Effector CD4-positive, alpha-beta T cell (primary cell): ENCODE measurements at places on chromosomes 2 and 18.

- DNase-seq: no peak
Observed at GRCh38 chr2:177433402-177433801, 40.8 kb downstream of the AGPS start.

DNA sequence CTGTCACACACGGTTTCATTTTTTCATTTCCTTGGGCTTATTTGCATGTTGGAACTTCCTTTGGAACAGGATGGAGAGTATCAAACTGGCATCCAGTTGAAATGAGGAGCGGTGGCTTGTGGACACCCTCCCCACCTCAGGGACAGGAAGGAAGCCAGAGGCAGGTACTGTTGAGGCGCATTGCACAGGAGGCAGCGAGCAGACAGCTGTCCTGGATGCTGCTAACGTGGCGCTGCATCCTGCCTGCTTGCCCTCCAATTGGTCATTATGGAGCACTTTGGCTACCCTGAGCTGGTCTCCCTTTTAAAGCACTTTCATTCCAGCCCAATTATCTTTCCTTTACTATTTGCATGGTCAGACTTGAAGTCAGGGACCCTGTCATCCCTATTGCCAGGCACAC, 80.7 kb upstream of the ITGA4 start:
- DNase-seq: no peak

DNA sequence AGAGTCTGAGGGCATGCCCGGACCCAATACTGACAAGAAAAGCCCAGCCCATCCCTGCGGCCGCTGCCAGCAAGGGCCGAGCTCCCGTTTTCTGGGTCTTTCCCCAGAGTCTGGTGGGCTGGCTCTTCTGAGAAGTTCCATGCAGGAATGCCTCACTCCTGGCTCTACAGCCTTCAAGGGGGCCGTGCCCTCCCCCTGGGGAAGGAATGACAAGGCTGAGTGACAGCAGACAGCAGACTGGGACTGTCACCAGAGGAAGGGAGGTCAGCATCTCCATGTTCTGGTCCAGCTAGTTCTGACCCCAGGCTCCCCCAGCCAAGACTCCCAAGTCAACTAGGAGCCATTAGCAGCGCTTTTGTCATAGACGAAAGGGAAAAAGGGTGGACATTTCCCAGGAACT, 13.0 kb upstream of the SEMA4C start:
- no peak for DNase-seq

DNA sequence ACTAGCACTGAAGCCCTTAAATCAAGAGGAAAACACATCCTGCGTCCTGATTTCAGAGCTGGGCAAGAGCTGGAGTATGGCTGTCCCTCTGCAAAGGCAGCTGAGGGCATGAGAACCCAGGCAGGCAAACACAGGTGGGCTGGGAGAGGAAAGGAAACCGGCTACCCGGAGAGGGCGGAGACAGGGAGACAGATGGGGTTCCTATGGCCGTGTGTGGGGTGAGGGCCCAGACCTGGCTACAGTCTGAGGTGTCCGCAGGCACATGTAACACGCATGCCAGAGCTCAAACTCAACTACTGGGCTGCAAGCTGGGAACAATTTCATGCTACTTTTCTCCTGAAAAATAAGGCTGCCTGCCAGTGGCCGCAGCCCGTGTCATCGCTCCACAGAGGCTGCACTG, 2.7 kb downstream of the COPS9 start:
- no peak for DNase-seq

GRCh38 chr18:66553824-66554223, 50.1 kb downstream of the CDH19 start:
- DNase-seq: no peak

GRCh38 chr2:126826491-126826890, 72.2 kb upstream of the TEX51 start:
- DNase-seq: no peak

DNA sequence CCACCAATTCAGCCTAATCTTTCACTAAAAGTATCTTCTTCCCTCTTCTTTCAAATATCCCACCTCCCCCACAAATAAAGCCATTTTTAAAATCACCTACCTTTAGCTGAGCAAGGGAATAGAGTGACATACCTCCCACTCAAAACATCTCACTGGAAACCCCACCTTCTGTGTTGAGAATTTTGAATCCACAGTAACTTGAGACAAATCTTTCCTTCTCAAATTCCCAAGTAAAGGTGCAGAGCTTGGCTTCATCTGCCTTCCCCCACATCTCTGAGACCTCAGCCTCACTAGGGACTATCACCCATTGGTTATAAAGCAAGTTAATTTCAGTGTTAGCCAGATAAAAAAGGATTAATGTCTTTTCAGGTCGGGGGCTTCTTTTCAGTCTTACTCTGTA, 180.4 kb downstream of the INO80D start:
- no peak for DNase-seq

GRCh38 chr2:178428396-178428806, 22.6 kb downstream of the PRKRA start:
- no peak for DNase-seq

- DNase-seq: no peak
Observed at GRCh38 chr2:96816836-96817702, 1.0 kb downstream of the CNNM3 start.

DNA sequence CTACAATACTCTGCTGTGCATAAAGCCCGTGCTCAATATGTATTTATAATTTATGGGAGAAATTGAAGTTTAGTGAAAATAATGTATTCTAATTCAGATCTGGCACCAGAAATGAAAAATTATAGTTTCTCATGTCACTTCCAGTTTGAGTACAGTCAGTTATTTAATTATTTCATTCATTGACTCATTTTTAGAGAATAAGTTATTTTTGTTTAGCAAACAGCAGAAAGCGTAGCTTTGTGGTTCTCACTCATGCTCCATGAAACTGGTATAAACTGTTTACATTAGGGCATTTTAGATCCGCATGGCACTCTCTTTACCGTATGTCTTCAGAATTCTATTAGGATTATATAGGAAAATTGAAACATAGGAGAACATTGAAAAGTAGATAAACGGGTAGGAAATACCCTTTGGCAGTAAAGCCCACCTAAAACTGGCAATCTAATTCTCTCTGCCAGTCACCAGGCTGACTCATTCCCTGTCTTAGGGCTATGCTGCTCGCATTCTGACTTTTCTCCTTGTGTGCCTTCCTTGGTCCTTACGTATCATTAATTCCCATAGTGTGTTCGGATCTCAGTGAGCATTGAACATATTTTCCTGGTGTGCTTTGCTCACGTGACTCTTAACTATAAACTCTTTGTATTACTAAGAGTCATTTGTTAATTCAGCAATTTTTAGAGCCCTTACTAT, 106.0 kb downstream of the ZNF236 start:
- no peak for DNase-seq

DNA sequence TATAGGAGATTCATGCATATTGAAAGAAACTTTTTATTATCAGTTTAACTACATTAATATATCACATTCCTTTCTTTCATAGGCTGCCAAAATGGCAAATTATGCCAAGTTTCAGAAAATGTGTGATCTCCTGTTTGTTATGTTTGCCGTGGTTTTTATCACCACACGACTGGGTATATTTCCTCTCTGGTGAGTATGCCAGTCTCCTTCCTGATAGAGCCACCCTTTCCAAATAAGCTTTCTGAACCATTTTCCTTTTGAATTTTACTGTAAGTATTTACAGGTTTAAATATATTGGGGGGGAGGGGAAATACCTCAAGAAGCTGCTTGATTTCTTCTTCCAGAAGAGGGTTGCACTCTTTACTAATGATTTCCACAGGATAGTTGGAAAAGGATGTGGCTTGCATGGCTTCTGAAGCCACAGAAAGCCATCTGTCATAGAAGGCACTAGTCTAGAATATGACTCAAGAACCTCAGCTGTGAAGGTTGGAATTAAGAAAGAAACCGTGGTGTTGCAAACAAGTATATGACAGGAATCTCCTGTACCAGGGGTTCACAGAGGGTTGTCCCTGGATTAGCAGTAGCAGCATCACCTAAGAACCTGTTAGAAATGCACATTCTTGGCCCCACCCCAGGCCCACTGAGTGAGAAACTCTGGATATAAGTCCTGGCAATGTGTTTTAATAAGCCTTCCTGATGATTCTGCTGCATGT, 84.5 kb upstream of the NOSTRIN start:
- no peak for DNase-seq

DNA sequence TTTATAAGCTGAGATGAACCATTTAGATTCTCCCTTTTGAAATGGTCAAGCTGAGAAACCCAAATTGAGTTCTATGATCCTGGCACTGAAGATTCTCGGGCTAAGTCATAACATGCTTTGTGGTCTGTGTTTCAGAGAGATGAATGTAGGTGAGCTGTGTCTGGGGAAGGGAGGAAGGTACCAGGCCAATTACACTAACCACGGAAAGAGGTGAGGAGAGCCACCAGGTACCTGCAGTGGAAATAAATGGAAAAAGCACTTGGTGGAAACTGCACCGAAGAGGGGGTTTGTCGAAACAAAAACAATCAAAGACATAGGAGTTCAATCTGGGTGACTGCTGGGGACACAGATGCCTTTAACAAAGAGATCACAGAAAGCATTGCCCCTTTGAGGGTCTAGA, 963 bp upstream of the MRPL44 start:
- DNase-seq: no peak

DNA sequence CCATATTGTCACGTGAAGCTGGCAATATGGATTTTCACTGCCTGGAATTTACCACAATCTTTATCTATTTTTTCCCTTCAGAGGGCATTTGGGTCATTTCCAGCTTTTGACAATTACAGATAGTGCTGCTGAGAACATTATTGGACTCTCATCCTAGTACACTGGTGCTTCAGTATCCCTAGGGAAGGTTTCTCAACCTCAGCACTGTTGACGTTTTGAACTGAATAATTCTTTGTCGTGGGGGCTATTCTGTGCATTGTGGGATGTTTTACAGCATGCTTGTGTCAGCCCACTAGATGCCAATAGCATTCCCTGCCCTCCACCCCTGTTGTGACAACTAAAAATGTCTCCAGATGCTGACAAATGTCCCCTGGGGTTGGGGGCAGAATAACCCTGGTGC, 185.7 kb downstream of the TPGS2 start:
- no peak for DNase-seq

DNA sequence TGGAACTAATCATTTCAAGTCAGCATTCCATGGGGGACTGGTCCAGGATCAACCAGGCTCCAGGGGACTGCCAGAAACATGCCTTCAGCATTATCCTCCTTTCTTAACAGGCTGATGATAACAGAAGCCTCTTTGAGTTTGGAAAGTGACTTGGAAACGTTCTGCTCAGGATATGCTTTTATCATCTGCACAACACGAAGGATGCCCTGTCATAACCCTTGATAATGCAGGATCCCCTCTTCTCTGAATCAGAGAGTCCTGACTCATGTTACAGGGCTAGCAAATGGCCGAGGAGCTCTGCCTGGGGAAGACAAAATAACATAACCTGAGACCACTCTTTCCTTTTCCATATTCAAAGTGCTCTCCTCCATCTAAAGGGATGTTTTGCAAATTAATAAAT, 6.7 kb downstream of the SCYGR3 start:
- DNase-seq: no peak

GRCh38 chr18:55449412-55450140, 138.4 kb downstream of the TCF4 start:
- no peak for DNase-seq

DNA sequence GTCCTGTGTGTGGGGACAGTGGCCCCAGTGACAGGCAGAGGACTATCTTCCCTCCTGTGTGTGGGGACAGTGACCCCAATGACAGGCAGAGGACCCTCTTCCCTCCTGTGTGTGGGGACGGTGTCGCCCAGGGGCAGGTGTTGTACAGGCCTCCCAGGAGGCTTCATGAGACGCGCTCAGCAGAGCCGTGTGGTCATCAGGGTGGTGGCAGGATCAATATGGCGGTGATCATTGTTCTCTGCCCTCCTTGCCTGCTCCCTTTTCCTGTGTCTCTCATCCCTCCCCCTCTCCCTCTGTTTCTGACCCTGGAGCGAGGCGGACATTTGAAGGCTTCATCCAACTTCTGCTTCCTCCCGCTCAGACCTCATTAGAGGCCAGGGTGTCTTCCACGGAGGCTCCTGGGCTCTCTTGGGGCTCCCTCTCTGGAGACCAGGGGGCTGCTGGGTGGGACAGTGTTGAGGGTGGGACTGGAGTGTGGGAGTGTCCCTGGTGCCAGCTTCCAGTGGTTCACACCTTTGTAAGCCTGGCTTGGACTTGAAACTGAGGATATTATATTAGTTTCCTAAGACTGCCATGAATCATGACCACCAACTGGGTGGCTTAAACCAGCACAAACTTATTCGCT, 59.5 kb downstream of the ACKR3 start:
- DNase-seq: no peak

DNA sequence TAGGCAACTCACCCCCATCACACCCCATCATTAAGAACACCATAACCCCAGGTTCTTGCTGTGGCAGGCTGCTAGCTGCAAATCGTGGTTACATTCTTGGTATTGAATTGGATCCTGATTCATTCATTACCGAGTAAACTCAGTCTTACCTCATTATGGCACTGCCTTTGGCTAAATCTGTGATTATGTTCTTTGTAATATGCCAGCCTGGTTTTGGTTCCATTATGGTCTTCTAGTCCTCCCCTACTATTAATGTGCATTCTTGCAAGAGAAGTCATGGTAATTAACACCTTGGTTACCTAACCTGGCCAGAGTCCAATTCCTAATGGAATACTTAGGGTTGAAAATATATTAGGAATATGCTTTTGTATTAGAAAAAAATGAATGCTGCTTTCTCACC, 258.9 kb upstream of the APCDD1 start:
- no peak for DNase-seq

- no peak for DNase-seq
Observed at GRCh38 chr2:170843656-170844055, 27.0 kb downstream of the GAD1 start.

DNA sequence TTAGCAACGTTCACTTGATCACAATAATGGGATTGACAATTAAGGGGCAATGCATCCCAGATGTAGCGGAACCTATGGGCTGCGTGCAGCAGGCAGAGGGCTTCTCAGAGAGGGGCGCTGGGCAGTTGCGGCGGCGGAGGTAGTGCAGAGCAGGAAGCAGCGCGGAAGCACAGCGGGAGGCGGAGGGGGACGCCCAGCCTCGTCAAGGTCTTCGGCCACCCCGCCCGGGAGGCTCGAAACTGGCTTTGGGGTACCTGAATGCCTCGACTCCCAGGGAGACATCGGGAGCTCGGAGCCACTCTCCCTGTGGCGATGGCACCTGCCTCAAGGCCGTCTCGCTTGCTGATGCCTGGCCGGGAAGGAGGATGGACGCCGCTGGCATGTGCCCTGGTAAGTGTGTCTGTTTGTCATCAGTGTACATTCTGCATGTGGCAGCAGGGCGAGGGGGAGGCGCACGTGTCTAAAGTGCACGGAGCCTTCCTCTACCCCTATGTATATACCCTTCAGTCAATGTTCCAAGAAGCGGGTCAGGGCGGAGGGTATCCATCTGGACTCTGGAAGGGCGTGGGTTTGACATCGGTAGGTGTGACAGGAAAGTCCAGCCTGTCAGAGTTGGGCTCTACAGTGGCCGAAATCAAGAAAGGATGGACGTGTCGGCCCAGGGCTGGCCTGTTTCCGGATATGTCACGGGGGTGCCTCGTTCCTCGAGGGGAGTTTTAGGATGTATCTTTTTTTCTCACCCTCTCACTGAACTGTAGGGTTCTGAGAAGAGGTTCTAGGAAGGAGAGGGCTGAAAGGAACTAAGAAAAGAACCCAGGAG, 7.5 kb upstream of the SP9 start:
- DNase-seq: no peak
